ENCODE measurements at places on chromosomes 5 and 9. TPM values are rescaled to one million over a fixed set of nuclear protein-coding genes. Genes with fewer than 3 reads are reported as not detected.

Gene FOXD4
- total RNA-seq = 0.58 TPM

Gene NIPAL4
- 11.0 TPM for total RNA-seq

Gene FIBCD1
- 14.4 TPM for total RNA-seq

Gene IL13
- total RNA-seq = not detected

Gene PCSK1
- 0.56 TPM for total RNA-seq

Gene PCDHA1
- 0.10 TPM for total RNA-seq

Gene NOP16
- 121 TPM for total RNA-seq

Gene PCDHGA9
- 0.04 TPM for total RNA-seq

Gene TAF11L10
- not detected for total RNA-seq

Gene SHISAL2B
- not detected for total RNA-seq

Gene ATP10B
- total RNA-seq = not detected

Gene ARID3C
- total RNA-seq = 0.10 TPM

Gene NMUR2
- total RNA-seq = 0.06 TPM

Gene MUSK
- not detected for total RNA-seq

Gene EQTN
- not detected for total RNA-seq

Gene TRIM32
- total RNA-seq = 24.5 TPM

Gene PCDHB11
- 0.11 TPM for total RNA-seq

Gene IL33
- 0.49 TPM for total RNA-seq

Data from A549 treated with DMSO at 1 μM for 4 hours (cell line).